AG20443 (cell line): ENCODE measurements at places on chromosomes 7 and 10.

DNA sequence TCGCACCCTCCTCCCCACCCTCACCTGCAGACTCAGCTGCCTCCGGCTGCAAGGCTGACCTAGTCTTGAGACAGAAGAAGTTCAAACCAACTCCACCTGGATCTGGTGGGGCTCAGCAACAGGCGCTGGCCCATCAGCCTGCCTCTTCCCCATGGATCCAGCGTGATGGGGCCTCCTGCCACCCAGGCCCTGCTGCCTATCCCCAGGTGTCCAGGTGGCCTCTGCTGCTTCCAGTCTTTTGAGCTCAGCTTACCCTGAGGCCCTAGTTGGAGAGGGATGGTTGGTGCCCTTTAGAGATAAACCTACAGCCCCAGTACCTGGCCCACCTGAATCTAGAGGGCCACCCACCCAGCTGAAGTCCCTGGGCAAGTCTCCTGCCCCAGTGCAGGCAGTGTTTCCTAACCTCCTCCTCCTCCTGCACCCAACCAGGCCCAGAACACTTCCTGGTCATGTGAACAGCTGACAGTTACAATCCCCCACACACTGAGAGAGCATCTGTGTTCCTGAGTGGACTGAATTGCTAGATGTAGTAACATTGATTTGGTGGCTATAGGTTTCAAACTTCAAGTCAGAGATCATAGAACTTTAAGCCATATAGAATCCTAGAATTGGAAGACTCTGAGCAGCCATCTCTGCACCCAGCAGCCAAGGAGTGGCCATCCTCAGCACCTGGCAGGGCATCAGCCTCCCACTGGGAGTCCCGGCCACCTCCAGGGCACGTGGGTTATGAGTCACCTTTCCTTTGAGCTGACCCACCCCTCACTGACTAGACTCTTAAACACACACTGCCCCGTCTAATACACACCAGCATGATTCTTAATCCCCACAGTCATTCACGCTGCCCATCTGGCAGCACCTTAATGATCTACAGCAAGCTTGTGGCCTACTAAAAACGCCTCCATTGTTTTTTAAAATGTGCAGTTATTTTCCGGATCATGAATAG, 51.9 kb downstream of the ALOX5 start:
- peak; percentile 15 for DNase-seq

DNA sequence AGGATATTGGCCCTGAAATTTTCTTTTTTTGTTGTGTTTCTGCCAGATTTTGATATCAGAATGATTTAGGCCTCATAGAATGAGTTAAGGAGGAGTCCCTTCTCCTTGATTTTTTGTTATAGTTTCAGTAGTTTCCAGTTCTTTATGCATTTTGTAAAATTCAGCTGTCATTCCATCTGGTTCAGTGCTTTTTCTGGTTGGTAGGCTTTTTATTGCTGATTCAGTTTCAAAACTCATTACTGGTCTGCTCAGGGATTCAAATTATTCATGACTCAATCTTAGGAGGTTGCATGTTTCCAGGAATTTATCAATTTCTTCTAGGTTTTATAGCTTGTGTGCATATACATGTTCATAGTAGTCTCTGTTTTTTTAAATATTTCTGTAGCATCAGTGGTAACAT, 10.1 kb upstream of the TMEM196 start:
- DNase-seq, result no peak

DNA sequence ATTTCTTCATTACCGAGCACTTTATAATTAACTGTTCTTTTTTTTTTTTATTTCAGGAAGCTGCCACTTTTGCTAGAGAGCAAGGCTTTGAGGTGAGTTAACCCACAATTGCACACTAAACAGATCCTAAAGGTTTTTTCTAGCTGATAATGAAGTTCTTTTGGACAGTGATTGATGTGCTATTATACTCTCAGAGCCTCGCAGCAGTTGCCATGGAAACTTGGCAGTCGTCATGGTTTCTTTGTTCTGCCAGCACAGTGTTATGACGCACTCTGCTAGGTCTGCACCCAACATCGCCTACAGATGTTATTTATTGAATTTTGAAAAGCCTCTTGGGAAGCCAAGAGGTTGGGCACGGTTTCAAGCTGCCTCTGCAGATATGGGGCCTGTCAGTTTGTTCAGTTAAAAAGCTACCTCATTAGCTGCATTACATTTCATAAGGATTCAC, 237.2 kb upstream of the KAT6B start:
- DNase-seq, result peak; percentile 88

DNA sequence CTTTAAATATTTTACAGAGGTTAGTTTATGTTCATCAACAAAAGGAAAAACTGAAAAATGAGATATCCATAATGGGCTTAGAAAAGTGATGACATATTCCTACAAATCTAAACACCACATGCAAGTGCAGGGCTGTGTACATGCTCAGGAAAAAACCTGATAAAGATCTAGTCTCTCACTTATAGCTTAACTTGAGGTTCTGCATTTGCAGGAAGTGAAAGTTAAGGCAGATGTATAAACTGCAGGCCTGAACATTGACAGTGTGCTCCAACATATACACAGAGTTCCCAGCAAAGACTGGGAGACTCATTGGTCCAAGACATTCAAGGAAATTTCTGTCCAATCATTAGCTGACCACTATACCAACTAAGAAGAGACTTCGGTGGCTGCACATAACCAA, 63.8 kb upstream of the RET start:
- DNase-seq, result no peak

DNA sequence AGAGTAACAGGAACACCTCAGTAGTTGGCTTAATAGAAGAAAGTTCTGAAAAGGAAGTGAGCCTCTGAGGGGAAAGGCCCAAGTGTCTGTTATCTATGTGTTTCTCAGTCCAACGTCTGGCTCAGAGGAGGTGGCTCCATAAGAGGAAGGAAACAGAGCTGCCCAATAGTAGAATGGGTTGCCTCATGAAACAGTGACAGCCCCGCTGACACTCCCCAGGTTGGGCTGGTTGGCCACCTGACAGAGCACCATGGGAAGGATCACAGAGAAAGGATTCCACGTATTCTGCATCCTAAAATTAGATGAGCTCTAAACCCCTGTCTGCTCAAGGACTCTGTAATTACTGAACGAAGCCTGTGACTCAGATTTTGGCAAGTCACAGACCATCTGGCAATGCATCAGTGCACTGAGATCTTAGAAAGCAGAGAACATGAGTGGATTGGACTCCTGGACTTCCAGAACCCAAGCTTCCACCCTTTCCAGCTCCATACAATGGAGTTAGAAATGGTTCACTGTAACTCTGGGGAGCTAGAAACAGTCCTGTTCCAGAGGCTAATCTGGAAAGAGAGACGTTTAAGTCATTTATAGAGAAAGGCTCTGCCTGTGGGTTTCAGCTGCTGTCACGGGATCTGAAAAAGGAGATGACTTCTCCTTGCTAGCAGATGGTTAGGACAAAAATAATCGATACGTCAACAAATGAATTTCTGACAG, 2.9 kb downstream of the PKD2L1 start:
- DNase-seq, result peak; percentile 51

- no peak for DNase-seq
Measured at GRCh38 chr7:116593359-116594075, 68.7 kb downstream of the CAV1 start.

DNA sequence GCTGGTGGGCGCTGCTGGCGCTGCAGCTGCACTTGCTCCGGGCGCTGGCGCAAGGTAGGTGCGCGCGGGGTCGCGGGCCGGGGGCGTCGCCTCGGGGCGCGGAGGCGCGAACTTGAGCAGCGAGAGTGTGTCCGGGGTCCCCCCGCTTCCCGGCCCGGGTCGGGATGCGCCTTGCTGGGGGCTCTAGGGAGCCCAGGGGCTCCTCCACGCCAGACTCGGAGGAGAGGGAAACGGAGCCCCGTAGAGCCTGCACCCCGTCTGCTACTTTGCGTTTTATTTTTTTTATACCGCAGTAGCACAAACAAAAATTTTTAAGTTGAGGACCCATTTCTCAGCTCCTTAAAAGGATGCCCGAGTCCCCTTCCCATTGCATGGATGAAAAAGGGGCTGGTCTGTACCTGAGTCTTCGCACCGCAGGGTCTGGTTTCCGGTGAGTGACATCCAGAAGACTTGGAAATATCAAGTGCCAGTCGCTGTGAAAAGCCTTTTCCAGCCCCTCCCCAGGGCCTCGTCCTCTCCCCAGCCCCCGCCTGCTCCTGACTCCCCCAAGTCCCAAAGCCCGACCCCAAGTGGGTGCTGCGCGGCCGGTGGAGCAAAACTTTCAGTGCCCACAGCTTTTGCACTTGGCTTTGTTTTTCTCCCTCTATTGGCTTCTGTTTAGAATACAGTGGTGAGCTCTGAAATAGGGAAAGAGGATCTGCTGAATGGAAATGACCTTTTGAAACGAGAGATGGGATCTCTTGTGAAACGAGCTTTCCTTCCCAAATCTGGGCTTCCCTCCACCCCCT, 973 bp downstream of the SDK1 start:
- peak; percentile 17 for DNase-seq

GRCh38 chr10:113681533-113682470, 2.1 kb downstream of the CASP7 start:
- no peak for DNase-seq

DNA sequence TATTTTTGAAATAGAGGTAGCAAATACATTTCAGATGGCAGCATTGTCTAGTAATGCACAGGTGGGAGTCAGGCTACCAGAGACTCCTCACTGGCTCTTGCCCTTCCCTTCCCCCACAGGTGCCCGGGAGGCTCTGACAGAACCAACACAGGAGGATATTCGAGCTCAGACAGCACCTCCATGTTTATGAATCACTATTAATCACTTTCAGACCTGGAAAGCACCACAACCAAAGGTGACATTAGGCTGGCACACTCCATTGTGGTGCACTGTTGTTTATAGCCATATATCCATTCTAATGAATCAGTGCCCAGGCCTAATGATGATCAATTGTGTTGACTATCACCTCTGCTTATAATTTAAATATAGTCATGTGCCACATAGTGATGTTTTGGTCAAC, 107.8 kb upstream of the NAMPT start:
- no peak for DNase-seq
